ENCODE measurements at places on chromosomes 13 and 19.

DNA sequence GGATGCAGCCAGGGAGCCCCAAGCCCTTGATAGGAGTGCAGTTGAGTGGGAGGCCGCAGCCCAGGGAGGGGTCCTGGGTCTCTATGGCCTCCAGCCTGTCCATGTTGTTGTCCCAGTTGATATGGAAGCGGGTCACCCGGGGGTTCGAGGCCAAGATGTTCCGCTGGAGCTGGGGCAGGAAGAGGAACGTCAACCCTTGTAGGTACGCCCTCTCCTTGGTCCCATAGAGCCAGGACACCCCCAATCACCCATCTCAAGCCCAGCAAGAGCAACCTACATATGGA, 2.9 kb upstream of the PRKACA start:
- no peak for DNase-seq

GRCh38 chr13:100522618-100523309, 65.8 kb downstream of the GGACT start:
- DNase-seq = no peak

DNA sequence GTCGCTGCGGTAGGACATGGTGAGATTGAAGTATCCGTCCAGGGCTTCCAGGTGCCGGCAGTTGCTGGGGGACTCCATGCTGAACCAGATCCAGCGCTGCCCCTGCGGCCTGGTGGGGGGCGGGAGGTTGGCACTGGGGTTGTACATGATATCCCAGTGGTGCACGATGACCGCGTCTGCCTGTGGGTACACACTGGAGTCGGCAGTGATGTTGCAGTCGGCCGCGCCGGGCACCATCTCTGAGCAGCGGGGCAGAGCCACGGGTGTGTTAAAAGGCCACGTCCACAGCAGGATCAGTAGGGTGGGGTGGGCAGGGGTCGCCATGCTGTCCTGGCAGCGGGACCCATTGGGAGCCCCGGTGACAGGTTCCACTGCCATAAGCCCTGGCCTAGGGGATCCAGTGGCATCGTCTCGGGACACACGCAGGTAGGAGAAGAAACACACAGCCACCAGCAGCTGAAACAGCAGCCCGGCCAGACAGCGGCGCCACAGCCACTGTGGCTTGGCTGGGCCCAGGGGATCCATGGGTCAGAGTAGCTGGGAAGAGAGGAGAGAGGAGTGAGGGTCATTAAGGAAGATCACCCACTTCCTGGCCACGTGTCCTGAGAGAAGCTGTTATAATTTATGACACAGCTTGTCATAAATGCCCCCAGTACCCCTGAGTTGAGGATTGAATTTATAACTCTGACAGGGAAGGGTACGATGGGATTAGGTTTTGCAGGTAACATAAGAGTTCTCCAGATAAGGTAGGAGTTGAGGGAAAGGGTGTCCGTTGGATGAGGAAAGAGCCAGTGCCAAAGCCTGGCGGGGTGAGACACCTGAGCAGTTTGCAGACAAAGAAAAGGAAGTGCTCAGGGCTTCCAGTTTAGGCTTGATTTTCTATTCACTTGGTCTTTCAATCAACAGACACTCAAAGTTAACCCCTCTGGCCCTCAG, 2.9 kb downstream of the FUT5 start:
- no peak for DNase-seq

GRCh38 chr19:11450570-11451326, 15.3 kb downstream of the PRKCSH start:
- no peak for DNase-seq

- DNase-seq = no peak
Observed at GRCh38 chr19:15517778-15518177, 9.5 kb downstream of the CYP4F22 start.
